Breast epithelium (tissue), 4 donors: ENCODE measurements at places on chromosomes 5 and 9.
A peak's percentile ranks its signal among the peaks of the same experiment; 100 is the strongest.

GRCh38 chr5:10632110-10632761 is 68.4 kb downstream of the ANKRD33B start:
- DNase-seq: no peak

GRCh38 chr5:111735583-111736270 is 21.3 kb downstream of the NREP start:
- no peak for DNase-seq

DNA sequence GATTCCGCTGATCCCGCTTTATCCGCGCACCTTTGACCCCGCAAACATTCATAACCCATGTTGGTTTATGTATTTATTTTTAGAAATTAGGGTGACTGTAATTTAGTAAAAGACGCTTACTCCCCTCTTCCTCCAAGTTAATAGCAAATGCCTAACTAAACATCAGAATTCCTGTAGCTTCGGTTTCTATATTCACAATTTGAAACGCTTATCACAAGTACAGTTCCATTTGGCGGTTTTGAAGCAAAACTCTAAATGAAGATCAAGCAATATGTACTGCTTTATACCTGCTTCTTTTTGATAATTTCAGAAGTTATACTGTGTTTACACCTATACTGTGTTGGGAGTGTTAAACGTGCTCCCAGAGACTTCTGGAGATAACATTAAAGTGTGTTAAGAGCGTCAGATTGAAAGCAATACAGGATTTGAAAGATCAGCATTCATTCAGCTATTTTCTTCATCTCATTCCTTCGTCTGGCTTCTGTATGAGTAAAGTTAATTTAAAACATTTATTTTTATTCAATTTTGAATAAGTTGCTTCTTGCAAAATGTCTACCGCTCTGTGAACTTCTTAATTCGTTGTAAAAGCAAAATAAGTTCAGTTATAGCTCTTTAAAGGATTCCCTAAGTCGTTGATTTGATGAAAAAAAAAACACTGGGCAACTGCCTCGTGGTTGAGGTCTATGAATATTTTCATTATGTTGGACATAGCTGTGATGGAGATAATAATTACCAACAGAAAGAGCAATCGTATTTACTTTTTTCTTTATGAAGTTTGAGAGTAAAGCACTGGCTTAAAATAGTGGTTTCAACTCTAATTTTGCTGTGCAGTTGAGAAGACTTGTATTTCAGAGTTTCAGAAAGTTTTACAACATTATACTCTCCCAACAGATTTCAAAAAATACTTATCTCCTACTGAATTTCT is 2.5 kb downstream of the PRDM6 start:
- no peak for DNase-seq

DNA sequence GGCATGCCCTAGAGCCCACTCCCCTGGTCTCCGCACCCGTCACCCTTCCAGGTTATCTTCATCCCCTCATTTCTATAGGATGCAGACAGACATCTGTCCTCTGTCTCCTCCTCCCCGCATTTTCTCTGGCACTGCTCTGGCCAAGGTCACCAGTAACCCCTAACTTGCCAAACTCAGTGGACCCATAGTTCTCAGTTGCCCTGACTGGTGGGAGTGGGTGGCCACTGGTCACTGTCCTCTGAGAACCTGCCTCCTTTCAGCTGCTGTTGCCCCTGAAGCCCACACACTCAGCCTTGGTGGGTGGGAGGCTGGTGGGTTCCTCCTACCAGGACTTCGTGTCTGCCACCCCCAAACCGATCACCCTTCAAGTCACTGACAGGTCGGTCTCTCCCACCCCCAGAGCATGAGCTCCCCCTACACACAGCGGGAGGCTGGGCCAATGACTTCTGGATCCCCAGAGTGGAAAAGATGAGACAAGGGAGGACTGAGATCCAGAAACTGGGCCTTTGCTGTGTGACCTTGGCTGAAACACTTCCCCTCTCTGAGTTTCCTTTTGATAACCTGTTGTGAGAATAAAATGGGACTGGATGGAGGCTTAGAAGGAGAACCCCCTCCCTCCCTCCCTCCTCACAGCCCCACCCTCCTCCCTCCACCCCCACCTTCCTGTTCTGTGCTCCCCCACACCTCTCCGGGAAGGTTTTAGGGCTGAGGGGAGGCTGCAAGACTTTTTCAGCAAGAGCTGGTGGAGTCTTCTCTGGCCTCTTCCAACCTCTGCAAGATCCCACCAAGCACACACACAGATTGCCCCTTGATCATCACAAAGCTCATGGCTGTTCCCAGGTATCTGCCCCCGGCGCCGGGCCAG is 2.4 kb upstream of the DBN1 start:
- DNase-seq: no peak

GRCh38 chr5:57207007-57207653 is 33.3 kb downstream of the GPBP1 start:
- no peak for DNase-seq

GRCh38 chr5:172630482-172630881 is 10.6 kb upstream of the NEURL1B start:
- no peak for DNase-seq

DNA sequence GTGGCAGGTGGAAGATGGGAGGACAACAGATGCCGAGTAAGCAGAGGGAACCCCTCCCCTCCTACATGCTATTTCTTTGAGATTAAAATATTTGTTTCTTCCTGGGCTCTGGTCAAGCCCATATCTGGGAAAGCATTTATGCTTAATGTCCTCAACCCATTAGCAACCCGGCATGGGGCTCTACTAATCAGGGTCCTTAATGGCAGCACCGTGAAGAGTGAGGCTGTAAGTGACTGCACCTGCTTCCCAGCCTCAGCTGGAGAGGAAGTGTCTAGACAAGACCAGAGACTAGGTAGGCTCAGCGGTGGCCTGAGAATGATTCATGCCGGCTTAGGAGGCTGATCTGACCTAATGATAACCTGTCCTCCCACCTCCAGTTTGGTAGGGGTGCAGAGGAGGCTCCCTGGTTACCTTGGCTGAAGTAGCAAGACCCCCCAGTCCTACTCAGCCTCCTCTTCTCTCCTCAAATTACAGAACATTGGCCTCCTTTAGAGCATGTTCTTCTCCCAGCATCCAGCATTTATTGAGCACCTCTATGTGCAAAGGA is 61.3 kb upstream of the HSPA9 start:
- no peak for DNase-seq

GRCh38 chr5:92364986-92365550 is 982.0 kb upstream of the ARRDC3 start:
- no peak for DNase-seq

DNA sequence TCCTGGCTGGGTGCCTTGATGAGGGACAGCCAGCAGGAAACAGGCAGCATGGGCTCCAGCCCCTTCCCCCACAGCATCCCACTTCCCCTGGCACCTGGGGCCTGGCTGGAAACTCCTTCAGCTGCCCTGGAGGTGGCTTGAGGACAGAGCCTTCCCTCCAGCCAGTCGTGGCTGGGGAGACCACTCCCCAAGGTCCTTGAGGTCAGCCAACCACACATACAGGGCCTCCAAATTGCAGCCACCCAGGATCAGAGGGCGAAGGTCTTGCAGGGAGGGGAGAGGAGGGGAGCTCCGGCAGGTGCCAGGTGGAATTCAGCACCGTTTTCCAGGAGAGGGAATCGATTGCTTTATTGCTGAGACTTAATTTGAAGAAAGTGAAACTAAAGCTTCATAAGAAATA is 280.4 kb downstream of the PBX3 start:
- no peak for DNase-seq

- no peak for DNase-seq
Measured at GRCh38 chr5:67467110-67467509, 270.5 kb upstream of the CD180 start.

DNA sequence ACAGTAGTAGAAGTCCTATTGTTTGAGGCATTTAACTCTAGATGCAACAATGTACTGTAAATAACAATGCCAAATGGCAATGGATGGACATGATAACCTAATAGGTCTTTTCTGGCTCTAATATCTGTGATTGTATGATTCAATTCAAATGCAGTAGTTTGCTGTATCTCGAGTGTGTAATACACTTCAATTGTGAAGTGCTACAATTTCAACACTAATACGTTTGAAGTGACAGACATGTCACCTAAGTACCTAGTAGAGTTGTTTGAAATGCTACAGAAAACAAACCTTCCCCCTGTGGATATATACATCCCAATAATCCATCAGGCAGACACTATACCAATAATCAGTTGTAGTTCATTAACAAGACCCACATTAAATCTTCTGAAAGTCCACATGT is 305.9 kb upstream of the ITGA1 start:
- no peak for DNase-seq

GRCh38 chr5:73444499-73445438 is 3.8 kb downstream of the FOXD1 start:
- DNase-seq: no peak

DNA sequence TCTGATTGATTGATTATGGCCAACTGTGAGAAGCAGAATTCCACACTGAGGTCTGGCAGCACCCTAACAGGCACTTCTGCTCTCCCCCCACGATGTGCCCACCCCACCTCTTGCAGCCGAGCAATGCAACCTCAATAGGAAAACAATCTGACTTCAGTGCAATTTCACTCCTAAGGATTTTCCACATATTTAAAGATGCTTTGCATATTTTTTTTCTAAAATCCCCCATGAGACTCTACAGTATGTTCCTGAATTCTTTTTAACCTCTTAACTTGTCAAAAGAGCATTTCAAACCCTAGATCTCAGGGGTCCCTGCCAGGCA is 243.1 kb downstream of the AUH start:
- no peak for DNase-seq

GRCh38 chr5:132854301-132854700 is 12.0 kb downstream of the GDF9 start:
- DNase-seq: no peak

DNA sequence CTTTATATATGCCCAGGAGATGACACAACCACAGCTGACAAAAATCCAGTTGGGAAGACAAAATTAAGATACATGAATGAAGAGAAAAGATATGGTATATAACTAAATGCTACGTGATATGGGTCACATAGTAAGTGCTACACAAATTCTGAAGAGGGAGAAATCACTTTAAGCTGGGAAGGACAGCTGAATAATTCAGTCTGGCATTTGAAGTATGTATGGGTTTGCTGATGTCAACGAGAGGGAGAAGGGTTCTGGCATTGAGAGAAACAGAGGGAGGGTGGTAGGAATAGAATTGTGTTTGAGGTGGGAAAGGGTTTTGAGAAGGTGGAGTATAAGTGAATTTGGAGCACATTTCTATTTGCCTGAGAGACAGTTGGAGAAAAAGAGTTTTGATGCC is 6.7 kb upstream of the SLIT3 start:
- no peak for DNase-seq

DNA sequence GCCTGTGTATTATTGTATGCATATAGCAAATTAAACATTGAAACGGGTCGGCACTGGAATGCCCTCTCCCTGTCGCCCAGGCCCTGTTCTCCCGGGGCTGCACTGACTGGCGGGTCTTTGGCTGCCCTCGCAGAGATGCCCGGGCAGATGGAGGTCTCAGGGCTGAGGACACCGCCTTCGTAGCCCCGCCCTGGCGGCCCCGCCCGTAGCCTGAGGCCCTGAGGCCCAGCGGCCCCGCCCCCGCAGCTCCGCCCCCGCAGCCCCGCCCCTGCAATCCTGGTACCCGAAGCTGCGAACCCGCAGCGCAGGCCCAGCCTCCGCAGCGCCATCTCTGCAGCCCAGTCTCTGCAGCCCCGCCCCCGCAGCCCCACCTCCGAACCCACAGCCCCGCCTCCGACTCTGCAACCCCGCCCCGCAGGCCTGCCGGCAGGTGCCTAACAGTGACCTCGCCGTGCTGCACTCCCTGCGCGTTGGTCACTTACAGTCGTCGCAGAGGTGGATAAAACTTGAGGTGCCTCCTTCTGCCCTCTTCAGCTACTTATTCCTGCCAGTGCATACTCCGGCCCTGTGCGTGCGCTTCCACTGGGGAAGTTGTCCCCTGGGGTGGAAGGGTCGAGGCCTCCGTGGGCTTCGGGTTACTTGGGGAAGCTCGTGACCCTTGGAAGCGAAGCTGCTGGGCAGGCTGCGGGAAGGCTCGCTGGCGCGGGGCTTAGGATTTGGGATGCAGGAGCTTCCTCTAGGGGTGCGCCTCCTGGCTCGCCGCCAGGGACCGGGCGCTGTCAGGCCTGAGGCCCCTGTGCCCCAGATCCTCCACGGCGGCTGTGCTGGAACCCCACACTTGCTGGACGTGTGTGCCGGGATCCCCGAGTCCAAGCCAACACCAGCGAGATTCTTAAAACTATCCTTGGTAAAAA is 72.3 kb downstream of the ICE1 start:
- DNase-seq: peak; percentile 30

DNA sequence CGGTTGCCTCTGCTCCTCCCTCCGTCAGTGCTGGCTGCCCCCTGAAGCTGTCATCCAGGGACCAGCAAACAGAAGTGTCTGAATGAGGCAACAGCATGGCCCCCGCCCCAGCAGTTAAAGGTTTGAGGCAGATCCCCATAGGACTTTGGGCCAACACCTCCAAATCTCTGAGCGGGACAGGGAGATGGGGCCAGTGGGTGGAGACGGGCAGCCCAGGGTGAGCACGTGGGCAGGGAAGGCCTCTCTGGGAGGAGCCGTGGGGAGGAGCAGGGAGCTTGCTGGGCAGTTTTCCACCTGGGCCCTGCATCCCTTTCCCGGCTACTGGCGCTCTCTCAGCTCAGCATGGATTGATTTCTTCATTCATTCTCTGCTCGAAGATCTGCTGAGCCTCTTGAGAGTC is 39.1 kb upstream of the NOTCH1 start:
- DNase-seq: no peak

DNA sequence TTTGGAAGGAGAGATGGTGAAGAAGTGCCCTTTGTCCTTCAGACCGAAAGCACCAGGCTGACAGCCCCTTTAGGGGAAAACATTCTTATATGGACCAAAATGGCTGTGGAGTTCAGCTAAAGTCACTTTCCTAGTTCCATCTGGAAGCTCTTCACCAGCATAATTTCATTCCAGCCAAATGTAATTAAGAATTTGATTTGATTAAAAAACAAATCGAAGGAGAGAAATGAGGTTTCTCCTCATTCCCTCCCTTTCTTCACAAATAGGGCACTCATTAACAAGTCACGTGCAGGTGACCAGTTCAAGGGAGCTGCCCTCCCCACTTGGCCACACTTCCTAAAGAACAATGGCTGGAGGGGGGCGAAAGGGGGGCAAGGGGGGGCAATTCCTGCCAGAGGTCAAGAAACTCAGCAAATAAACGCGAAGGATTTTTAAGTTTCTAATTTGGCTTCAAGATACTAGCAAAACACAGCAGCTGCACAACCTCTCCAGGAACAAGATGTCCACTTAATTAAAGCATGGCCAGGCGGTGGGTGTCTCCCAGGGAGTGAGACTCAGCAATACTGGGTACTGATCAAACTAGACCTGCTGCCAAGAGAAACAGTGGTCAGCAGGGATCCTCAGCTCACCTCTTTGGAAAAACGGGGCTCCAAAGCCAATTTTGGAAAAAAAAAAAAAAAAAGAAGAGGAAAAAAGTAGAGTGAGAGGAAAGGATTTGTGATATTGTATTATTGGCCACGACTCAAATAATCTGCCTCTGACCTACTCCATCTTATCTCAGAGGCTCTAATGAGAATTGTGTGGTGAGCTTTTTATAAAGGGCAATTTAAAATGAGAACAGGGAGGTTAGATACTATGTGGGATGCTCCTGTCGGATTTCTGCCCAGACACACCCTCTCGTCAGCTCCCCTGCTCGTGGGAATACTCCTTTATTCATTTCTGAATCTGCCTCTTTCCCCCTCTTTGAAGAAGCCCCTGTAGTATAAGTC is 254.3 kb downstream of the ZSWIM6 start:
- no peak for DNase-seq

- DNase-seq: no peak
Measured at GRCh38 chr5:73446631-73447529, 1.7 kb downstream of the FOXD1 start.

- DNase-seq: no peak
Measured at GRCh38 chr5:108264533-108264932, 117.4 kb downstream of the FBXL17 start.

GRCh38 chr9:115413766-115414382 is 295.9 kb upstream of the TNC start:
- DNase-seq: no peak
